Stimulated activated CD8-positive, alpha-beta memory T cell treated with anti-CD3 and anti-CD28 coated beads, Interleukin-4, amount 100 ng/mL, for 1 hour (primary cell): ENCODE measurements at places on chromosomes 12 and 14.

GRCh38 chr12:111819191-111820158, 22.6 kb upstream of the MAPKAPK5 start:
- no peak for DNase-seq

DNA sequence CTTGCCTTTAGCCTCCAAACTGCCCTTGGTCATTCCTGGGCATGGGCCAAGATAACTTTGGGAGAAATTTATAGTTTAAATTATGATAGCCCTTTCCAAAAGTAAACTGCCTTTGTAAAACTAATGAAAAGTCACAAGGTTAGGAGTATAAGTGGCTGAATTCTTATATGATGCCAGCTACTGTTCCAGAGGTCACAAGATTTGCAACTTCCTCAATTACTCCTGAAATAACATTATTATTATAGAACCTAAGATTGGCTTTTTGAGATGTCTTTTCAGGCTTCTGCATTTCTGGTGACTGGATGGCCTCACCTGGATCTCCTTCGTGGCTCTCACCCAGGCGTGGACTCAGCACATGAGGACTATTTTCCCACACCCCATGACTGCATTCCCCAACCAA, 55.0 kb downstream of the OSBPL8 start:
- DNase-seq: no peak

DNA sequence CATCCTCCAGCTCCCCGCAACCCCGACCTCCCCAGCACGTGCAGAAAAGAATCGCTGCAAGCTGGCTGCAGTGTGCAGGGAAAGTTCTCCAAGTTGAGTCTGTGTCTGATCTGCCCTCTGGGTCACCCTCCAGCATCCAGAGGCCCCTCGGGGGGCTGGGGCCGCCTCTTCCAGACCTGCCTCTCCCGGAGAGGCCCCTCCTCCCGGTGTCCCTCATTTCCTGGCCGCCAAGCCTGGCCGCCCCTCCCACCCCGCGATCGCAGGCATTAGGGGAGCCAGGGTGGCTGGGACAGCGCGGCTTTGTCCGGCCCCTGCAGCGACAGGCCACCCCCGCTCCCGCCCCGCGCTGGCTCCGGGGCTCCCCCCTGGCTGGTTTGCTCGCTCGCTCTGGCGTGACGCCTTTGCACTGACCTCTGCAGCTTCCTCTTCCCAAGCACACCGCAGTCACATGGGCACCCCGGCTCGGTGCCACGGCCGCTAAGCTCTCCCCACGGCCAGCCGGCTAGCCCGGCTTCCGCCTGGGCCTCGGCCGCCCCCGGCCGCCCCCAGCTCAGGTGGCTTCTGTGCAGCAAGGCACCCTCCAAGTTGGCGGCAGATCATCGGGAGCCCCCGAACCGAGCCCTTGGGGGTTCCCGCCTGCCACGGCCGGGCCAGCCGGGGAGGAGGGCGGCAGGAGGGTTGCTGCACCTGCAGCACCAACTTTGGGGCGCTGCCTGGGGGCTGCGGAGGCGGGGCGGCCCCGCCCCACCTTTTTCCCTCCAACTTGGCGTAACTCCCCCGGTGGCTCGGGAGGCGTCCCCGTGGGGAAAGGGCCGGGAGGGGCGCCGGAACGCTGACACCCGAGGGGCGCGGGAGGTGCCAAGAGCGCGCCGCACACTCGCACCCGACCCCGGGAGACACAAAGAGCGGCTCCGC, 43.7 kb downstream of the KDM2B start:
- no peak for DNase-seq

DNA sequence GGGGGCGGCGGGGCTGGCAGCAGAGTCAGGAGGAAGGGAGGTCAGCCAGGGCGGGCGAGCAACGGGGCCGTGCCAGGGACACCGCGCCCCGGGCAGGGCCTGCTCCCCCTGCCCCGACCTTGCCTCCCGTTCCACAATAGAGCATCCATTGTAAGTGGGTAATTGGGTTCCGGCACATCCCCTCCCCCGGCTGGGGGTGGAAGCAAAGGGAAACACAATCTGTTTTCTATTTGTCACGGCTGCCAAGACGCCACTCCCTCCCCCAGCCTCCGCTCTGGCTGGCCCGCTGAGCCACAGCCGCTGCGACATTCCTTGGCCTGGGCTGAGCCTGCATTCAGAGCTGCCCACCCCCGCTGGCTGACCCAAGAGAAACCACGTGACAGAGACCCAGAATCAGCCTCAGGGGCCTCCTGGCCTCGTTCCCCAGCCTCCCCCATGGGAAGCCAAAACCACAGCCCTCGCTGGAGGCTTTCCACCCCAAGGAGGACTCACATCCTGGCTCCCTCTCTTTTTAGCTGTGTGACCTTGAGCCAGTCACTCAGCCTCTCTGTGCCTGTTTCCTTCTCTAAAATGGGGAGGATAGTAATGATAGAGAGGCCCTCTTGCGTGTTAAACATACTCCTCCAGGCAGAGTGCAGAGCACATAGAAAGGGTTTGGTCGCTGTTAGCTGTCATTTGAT, 117.6 kb downstream of the SCARB1 start:
- DNase-seq: no peak

- DNase-seq: no peak
Measured at GRCh38 chr14:63982629-63983028, 129.8 kb downstream of the SYNE2 start.

DNA sequence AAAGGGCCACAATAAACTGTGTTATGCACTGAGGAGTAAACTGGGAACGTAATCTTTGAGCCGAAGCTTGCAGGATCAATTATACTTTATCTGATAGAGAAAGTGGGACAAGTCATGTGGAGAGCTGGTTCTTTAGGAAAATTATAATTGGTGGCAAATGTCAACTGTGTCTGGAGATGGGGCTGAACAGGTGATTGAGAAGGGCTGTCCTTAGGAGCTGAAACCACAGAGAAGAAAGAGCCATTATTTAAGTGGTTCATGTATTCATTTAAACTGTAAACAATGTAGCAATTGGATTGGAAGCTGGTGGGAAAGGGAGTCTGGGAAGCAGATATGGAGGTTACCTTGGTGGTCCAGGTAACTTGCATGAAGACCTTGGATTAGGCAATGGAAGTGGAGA, 193.1 kb downstream of the NPAS3 start:
- DNase-seq: no peak

- no peak for DNase-seq
Measured at GRCh38 chr12:122024132-122024785, 2.6 kb downstream of the BCL7A start.

GRCh38 chr14:59601056-59601455, 24.4 kb upstream of the CCDC175 start:
- DNase-seq: no peak

- no peak for DNase-seq
Measured at GRCh38 chr14:102625564-102626296, 33.3 kb downstream of the RCOR1 start.

DNA sequence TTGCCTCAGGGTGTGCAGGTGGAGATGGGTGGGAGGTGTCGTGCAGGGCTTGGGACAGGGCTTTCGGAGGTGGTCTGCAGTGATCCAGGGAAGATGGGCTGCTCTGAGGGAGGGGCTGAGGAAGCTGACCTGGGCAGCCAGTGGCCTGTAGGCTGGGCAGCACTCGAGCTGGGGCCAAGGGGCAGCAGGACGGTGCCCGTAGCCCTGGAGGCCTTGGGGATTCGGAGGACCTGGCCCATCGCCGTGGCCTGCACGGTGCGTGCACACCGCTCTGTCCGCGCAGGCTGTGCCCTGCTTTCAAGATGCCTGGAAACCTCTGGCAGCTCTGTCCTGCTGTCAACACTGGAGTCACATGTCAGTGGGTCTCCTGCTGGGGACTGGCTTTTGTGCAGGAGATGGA, 9.1 kb downstream of the PACS2 start:
- no peak for DNase-seq

- DNase-seq: no peak
Measured at GRCh38 chr12:95545731-95546490, 5.4 kb downstream of the USP44 start.

DNA sequence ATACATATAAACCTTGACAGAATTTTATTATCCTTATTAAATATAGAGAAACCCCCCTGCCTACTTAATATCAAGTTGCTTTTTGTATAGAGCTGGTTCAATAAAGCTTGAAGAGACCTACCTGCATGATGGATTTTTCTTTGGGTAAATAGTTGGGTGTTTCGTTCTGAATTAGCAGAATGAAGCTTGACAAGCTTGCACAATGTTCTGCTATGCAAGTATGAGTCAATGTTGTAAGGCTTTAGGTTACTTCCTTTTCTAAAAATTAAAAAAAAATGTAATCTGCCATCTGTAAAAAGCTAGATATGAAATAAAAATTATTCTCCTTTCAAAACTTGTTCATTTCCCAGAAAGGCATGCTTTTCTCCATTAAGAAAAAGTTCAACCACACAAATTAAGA, 1662.6 kb upstream of the SEL1L start:
- DNase-seq: no peak

DNA sequence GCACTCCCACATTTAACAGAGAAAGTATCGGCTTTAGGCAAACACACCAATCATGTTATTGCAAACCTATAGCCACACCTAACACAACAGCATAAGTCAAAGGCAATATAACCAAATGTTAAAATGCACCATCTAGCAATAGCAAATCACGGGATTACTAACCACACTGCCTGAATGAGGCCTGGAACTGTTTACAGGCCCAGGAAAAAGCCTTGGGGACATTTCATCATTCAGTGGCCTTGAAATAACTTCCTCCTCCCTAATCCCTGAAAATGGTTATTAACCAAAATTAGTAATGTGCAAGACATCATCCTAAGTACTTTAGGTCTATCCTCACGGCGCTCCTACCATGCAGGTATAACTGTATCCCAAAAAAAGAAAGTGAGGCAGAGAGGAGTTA, 2.3 kb downstream of the GALC start:
- no peak for DNase-seq
